ENCODE measurements at places on chromosomes 16 and 17.

DNA sequence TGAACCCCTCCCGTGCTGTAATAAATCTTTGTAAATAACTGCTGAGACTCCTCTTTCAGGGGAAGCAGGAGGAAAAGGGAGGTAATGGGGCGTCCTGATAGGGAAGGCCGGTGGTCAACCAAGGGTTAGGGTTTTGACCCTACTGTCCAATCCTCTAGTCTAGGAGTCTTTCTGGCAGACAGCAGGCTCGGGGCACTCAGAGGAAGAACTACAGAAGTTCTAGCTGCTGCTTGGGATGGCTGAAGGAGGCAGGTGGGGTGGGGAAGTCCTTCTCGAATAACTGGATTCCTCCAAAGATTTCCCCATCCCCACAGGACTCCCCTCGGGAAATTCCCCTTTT, 387 bp upstream of the STARD3 start:
- DNase-seq: no peak

DNA sequence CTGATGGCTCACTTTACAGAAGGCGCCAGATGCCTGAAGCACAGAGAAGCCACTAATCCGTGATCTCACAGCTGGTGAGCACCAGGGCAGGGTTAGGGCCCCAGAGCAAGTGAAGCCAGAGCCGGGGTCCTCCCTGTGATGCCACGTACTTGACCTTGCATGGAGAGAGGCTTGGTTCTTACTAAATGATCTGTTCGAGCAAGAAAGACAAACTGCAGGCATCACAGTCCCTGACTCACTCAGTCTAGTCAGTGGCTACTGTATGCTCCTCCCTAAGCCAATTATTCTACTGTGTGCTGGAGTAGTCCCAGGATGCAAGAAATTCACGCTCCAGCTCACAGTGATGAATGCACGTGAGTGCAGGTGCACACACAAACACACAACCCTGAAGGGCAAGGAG, 55.4 kb downstream of the SDK2 start:
- peak; percentile 42 for DNase-seq

- no peak for DNase-seq
These were observed 904 bp downstream of the SLC6A2 start for GRCh38 chr16:55656691-55657092.

GRCh38 chr17:51046046-51046445, 74.6 kb downstream of the SPAG9 start:
- no peak for DNase-seq

DNA sequence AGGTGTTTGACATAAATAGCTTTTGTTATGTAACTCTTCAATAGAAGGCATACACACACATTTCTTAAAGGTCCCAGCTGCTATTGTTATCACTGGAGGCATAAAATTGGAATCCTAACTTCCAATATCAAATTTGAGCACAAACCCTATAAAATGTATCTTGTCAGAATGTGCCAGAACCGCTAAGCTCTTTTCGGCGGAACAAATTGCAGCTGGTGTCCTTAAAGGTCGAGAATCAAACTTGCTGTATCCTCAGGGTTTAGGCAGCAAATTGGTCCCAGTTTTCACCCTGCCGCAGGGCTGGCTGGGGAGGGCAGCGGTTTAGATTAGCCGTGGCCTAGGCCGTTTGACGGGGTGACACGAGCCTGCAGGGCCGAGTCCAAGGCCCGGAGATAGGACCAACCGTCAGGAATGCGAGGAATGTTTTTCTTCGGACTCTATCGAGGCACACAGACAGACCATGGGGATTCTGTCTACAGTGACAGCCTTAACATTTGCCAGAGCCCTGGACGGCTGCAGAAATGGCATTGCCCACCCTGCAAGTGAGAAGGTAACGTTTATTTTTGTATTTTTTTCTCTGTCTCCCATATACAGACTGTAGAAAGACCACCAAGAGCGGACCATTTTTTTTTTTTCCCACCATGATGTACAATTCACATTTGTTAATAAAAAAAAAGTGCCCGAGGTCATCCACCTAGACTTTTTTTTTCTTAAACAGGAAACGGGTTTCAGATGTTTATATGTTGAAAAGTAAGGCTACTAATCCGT, 297.1 kb downstream of the IRF8 start:
- no peak for DNase-seq

DNA sequence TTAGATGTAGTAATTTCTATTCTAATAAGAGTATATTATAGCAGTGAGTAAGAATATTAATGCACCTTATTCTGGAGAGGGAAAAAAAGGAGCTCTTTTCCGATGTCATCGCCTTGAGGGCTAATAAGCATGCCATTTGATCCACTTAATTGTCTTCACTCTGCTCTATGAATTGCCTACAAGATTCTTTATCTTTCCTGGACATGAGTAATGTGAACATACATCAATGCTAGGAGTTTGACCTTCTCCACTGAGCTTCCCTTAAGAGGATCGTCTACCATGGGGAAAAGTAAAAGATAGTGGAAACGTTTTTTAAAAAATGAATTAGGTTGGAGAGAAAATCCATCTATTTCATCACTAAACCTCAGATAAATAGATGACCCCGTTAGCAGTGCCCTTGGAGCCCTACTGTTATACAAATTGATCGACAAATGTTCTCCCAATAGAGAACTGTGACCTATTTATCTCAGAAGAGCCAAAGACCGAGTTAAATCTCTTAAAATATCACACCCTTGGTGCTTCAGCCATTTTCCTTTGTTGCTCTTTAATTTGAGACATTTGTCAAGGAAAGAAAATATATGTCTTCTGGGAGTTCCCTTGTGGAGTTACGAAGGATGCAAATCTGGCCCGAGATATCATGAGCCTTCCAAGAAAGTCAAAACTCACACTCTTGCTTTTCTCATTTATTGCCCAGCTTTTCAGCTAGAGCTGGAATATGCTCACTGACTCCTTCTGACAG, 898.5 kb downstream of the KCNJ2 start:
- no peak for DNase-seq

DNA sequence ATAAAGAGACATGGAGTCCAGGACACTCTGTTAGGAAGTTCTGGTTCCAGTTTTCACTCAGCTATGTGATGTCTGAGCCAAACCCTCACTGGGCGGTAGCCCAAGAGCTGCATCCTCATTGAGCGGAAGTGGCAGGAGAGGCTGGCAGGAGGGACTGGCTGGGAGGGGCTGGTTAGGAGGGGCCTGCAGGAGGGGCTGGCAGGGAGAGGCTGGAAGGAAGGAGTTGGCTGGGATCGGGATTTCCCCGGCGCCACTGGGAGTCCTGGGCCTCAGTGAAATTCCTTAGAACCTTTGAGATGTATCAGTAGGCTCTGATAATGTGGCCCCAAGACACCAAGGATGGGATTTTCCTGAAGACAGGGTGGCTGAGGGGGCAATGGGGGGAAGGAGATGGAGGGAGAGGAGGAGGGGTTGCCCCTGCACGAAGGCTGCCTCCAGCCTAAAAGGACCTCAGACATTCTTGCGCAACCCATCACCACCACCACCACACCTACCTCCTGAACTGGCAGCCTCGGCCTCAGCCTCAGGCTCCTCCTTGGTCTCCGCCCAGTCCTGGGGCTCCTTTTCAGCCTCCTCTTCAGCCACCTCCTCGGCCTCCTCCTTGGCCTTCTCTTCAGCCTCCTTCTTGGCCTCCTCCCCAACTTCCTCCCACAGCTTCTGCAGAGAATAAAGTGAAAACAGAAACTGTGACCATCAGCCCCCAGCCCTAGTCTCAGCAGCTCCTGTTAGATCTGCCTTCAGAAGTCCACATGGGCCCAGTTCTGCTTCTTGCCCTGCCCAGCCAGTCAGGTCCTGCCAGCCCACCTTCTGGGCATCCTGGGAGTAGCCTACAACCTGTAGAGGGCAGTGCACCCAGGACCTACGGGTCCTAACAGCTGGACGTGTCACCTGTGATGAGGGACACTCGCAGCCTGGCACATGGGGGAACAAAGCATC, 31.7 kb downstream of the CNGB1 start:
- no peak for DNase-seq

DNA sequence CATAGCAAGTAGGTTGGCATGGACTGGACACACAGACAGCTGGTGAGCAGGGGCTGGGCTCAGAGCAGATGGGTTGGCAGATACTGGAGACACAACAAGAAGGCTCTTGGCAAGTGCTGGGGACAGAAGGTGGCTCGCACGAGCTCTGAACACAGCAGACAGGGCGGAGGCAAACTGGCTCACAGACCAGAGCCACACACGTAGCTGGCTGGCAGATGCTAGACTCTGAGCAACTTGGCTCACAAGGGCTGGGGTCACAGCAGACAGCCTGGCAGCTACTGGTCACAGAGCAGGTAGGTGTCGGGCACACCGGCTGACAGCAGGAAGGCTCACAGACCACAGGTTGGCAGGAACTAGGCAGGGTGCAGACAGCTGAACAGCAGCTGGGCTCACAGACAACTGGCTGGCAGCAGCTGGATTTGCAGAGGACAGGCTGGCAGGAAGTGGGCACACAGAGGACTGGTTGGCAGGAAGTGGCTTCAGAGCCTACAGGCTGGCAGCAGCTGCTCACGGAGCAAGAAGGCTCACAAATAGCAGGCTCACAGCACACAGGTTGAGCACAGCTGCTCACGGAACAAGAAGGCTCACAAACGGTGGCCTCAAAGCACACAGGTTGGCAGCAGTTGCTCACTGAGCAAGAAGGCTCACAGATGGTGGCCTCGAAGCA, 725 bp downstream of the KRTAP16-1 start:
- DNase-seq: peak; percentile 31

GRCh38 chr16:84408856-84409255, 40.5 kb downstream of the ATP2C2 start:
- DNase-seq: no peak

DNA sequence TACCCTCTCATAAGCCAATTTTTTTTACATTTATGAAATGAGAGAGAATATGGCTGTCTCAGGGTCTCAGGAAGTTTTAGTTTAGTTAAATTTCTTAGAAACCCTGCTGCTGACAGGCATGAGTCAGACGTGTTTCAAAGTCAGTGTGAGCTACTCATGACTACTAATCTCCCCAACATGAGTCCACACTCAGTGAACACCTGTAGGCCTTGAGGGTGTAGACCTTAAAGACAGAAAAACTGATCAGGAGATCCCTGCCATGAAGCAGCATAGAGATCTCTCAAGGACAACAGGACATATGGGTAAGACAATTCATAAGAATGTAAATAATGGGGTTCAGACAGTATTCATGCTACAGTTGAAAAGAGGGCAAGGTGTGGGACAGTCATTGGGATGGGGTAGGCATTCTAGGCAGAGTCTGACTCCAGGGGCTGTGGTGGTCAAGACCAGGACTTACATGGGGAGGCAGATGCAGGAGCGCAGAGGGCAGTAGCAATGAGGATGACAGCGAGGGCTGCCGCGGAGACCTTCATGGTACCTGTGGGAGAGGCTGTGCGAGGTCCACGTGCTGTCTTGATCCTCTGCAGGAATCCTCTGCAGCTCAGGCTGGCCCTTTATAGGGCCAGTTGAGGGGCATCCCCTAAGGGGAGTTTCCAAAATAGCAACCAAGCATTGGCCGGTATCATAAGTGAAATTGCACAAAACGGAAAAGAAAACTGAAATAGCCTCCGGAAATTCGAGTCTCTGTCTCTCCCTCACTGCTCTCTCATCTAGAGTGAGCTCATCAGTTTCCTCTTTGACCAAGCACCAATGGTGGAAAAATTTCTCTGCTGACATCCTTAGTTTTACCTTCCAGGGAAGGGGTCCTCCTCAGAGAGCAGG, at the start of gene CCL5:
CCL5 (minus strand) TSS at position 588 of the 882 bp plus-strand sequence.
- peak; percentile 34 for DNase-seq

DNA sequence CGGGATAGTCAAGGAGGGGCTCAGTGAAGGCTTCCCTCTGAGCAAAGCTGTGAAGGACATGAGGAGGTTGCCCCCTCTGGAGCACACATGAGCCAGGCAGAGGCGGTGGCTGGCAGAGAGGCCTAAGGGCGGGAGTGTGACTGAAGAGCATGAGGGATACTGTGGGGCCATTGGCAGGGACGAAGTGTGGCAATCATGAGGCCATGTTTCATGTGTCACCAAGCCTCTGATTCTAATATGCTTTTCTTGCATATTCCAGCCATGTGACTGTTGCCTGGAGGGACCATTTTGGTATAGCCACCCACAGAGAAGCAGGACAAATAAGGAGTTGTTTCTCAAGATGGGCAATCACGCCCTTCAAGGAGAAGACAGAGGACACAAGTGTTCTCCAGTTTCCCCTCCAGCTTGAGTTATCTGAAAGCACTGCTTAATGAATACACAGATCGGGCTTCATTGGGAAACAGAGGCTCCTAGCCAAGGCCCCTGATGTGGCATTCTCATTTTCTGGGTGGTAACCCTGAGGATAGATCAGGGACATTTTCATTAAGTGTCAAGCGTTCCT, 68.0 kb downstream of the AKAP1 start:
- no peak for DNase-seq

- DNase-seq: no peak
These were observed 27.6 kb upstream of the DLX3 start for GRCh38 chr17:50022463-50023130.

DNA sequence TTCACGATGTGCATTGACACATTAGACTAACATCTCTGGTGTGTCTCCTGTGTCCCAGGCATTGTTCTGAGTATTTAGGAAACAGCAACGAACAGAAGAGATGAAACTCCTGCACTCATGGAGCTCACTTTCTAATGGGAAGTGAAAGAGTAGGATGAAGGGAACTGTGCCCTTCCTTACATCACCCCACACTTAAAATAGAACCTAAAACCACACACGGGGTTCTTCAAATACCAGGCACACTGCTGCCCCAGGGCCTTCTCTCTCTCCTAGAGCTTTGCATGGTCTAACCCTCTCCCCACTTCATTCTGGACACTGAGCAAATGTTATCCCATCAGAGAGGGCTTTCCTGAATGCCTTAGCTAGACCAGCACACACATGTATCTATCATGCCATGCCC, 33.7 kb downstream of the TRIM25 start:
- no peak for DNase-seq

DNA sequence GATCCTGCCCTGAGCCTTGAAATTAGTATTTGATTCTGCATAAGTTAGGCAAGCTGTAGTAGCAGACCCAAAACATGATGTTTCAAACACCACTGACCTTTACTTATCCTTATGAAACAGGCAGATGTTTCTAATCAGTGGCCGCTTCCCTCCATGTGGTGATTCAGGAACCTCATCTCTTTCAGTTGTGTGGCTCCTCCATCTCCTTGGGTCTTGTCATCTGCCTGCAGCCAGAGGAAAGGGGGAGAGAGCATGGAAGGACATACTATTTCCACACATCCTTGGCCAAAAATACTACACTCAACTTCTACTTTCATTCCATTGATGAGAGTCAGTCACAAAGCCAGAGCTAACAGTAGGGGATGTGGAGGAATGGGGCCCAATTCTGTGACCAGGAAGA, 41.6 kb upstream of the IRX6 start:
- no peak for DNase-seq

GRCh38 chr17:39861235-39861634, 2.9 kb downstream of the IKZF3 start:
- peak; percentile 59 for DNase-seq

Measured in NAMALWA (cell line).